ENCODE measurements at places on chromosomes 1 and 21. TPM values are rescaled to one million over a fixed set of nuclear protein-coding genes. Genes with fewer than 3 reads are reported as not detected.

DNA sequence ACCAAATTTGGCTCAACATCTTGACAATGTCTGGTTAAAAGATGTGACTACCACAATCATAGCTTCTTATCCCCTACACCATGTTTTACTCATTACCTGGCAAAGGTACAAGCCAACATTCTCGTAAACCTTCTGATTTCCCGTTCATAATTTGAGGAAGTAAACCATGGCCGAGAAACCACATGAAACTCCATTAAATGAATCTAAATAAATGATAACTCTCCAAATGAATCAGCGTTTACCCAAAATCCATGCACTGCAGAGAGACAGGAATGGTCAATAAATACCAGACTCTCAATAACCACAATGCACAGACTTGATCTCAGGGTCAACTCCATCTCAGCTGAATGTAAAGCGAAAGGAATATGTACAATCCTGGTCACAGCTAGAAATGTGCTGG lies 125.2 kb downstream of the TYW3 start:
- H3K27ac ChIP-seq = no peak overlapping the region
- no peak for DNase-seq
- no peaks in the 10 kb centered on the region for H3K4me1 ChIP-seq
- no peaks in the 10 kb centered on the region for H3K27me3 ChIP-seq
- H3K4me3 ChIP-seq = no peak overlapping the region

DNA sequence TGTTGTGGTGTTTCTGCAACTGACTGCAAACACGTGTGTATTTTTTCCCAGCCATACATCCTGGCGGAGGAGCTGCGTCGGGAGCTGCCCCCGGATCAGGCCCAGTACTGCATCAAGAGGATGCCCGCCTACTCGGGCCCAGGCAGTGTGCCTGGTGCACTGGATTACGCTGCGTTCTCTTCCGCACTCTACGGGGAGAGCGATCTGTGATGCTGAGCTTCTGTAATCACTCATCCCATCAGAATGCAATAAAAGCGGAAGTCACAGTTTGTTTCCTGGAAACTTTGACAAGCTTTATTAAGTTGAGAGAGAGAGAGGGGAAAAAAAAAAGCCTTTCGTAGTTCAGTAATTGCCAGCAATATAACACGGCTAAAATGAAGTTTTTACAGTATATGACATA lies 32.7 kb upstream of the MTR start:
- H3K4me1 ChIP-seq = no peaks in the 10 kb centered on the region
- no peaks in the 10 kb centered on the region for H3K36me3 ChIP-seq
- no peaks in the 10 kb centered on the region for H3K27me3 ChIP-seq
- H3K27ac ChIP-seq = no peak overlapping the region
- no peak for DNase-seq

- H3K4me3 ChIP-seq = peak overlapping the region; percentile 53
- no peaks in the 10 kb centered on the region for H3K36me3 ChIP-seq
- peak overlapping the region; percentile 98 for H3K27ac ChIP-seq
- peak; percentile 87 for DNase-seq
- H3K27me3 ChIP-seq = no peaks in the 10 kb centered on the region
- no peaks in the 10 kb centered on the region for H3K4me1 ChIP-seq
Measured at GRCh38 chr21:44872649-44873355, 688 bp downstream of the PTTG1IP start.

Gene BTBD8
- 8.3 TPM for total RNA-seq

Gene TRIM46
- 0.36 TPM for total RNA-seq

GRCh38 chr1:4678066-4678717 lies 23.8 kb downstream of the AJAP1 start:
- no peak for DNase-seq
- H3K4me1 ChIP-seq = no peaks in the 10 kb centered on the region
- no peaks in the 10 kb centered on the region for H3K27me3 ChIP-seq
- no peak overlapping the region for H3K4me3 ChIP-seq
- no peak overlapping the region for H3K27ac ChIP-seq
- no peaks in the 10 kb centered on the region for H3K36me3 ChIP-seq

DNA sequence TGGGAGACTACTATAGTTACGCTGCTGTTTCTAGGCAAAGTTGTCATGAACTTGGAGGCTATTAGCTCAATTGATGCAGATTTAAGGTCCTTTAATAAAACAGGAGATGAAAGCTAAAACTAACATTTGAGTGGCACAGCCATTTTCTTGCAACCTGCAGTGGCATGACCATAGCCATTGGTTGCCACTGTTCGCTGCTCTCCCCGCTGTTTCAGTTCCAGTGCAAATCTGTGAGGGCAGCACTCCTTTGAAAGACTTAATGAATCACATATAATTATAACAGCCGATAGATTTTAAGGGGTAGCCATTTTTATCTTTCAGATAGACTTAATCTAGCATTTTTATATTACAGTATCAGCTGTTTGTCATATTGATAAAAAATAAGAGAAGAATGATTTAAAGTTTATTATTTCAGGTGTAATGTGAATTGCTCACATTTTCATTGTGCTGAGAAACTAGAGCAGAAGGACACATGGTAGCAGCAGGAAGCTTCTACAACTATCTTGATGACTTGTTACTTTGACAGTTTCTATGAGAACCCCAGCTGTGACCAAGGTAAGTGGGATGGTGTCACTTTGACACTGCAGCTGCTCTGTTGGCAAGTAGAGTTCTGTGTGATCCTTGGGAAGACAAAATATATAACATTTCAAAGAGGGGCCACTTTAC lies 203.7 kb downstream of the PLA2G4A start:
- no peaks in the 10 kb centered on the region for H3K4me1 ChIP-seq
- no peaks in the 10 kb centered on the region for H3K36me3 ChIP-seq
- H3K27ac ChIP-seq = no peak overlapping the region
- H3K4me3 ChIP-seq = no peak overlapping the region
- no peak for DNase-seq
- H3K27me3 ChIP-seq = no peaks in the 10 kb centered on the region

- H3K4me1 ChIP-seq = peaks cover 16% of the 10 kb centered on the region
- H3K4me3 ChIP-seq = no peak overlapping the region
- peak overlapping the region; percentile 63 for H3K27ac ChIP-seq
- H3K27me3 ChIP-seq = no peaks in the 10 kb centered on the region
Measured at GRCh38 chr1:55781944-55782482, 566.8 kb upstream of the USP24 start.
